ENCODE measurements at places on chromosomes 7 and 10.
A peak's percentile ranks its signal among the peaks of the same experiment; 100 is the strongest.

GRCh38 chr7:157375410-157375809, 38.6 kb downstream of the DNAJB6 start:
- no peak for DNase-seq

- DNase-seq, result no peak
Observed at GRCh38 chr10:75782463-75783248, 351.2 kb downstream of the LRMDA start.

DNA sequence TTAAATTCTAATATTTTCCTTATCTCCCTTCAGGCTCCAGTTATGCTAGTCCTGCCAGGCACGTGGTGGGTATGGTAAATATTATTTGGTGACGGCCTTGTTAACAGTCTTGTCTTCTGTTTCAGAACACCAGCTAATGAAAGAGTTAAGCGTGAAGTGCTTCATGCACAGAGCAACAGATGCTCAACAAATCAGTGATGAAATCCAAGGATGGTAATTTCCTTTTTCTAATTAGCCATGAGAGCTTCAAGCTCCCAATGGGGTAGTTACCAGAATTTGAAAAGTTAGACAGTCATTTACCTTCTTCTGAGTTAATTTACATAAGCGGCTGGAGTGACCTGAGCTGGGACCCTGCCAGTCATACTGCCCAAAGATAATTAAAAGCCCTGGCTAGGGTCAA, 1.9 kb upstream of the OTUD1 start:
- DNase-seq, result no peak

- no peak for DNase-seq
Observed at GRCh38 chr10:3764626-3765112, 20.3 kb downstream of the KLF6 start.

DNA sequence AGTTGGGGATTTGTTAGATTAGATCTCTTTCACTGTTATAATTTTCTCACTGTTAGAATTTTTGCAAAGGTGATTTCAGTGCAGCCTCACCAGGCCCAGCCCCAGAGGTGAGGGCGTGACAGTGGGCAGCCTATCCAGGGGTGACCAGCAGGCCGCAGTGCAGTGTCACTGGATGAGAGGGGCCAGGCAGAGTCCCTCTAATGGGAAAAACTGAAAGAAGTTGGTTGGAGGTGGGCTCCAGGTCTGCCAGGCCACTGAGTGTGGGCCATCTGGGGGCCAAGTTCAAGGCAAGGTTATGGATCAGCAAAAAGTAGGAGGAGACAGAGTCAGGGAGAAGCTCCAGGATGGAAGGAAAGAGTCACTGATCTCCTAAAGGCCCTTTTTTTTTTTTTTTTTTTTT, 90.5 kb upstream of the SDK1 start:
- DNase-seq, result no peak

- DNase-seq, result peak; percentile 62
Observed at GRCh38 chr10:21496343-21497176, 28.9 kb downstream of the SKIDA1 start.

DNA sequence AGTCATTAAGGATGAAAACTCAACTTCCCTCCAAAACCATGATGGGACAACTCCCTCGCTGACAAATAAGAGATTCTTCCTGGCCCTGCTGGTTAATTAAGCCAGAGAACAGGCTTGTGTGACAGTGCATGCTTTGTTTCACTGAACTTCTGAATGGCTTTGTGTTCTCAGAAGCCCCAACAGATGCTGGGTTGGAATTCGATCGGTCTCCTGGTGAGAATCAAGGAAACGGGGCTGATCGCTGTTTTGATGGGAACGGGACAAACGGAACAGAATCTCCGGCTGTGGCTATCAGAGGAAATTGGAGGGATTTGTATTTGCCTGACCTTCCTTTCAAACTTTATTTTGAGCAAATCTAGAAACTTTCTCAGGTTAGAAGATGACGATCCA, 145.0 kb downstream of the RNF216 start:
- no peak for DNase-seq

- DNase-seq, result no peak
Observed at GRCh38 chr7:129498021-129498420, 4.3 kb upstream of the SMKR1 start.

DNA sequence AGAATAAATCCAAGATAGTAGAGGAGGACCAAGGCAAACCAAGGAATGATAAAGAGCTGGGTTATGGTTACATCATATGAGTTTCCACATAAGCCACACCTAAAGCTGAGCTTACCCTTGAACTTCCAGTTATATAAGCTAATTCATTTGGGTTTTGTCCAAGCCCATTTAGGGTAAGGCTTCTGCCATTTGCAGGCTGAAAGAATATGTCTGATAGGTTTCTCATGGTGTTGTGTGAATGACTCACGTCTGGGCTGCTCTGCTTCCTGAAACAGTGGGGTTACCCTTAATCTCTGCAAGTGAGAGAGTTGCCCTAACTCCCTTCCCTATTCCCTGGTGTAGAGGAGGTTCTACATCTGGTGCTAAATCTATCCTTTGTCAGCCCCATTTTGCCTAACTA, 60.8 kb downstream of the PTTG1IP2 start:
- no peak for DNase-seq

DNA sequence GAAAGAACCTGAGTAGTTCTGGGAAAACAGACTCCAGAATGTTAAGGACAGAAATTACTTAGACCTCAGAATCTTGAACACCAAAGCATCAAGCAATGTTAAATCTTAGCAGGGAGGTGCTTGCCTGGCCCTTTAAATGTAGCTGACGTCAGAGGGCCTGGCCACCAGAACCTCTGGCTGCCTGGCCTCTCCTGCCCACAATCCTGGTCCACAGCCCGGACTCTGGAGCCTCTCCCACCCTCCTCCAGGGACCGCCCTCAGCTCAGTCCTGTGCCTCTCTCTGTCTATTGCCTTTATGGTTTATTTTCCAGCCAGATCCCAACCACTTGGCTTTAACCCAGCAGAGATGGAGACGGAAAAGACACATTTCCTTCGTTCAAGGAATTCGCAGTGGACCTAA, 42.2 kb upstream of the EGR2 start:
- no peak for DNase-seq

- DNase-seq, result peak; percentile 11
Observed at GRCh38 chr10:52740913-52741675, 31.5 kb downstream of the MBL2 start.

DNA sequence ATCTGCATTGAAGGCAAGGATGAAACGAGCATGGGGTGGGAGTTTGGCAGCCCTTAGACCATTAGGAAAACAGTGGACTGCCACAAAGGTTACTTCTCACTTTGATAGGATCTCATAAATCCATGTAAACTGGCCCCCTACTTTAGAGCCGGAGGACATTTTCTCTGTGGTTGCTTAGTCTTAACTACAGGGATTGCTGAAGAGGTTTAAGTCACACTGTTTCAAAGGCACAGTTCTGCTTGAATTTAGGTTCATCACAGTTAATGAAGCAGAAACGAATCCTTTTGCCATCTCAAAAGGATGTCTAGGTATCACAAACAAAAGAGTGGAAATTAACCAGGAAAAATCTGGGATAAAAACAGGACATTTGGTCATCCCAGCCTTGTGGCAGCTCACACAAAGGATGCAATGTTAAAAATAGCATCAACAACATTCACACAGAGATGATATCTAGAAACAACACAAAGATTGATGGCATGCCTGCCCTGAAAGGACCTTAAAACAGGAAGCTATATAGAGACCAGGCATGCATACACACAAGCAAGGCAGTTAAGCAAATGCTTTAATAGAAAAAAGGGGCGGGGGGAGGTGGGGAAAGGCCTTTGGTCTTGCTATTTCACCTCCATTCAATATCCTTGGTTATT, 74.0 kb downstream of the DOCK4 start:
- DNase-seq, result no peak

DNA sequence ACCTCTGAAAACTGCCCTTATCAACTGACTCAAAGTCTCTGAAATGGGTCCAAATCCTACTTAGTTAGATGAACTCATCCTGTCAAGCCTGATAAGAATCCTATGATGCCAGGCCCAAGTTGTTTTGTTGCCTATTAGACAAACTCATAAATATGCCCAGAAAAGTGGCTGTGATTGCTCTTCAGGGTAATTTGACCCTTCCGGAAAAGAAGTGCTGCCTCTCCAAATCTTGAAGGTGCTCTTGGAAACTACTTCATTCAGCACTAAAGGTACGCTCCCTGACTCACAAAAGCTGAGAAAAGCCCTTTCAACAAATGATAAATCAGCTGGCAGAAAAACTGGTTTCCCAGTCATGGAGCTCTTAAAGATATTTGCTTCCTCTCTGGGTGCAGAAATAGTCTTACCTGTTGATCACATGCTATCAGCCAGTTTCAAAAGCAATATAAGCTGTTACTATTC, 6.7 kb downstream of the IFIT5 start:
- no peak for DNase-seq

- DNase-seq, result no peak
Observed at GRCh38 chr7:69823151-69823744, 225.0 kb downstream of the AUTS2 start.

GRCh38 chr7:149209518-149210269, 14.3 kb downstream of the ZNF282 start:
- DNase-seq, result peak; percentile 39

DNA sequence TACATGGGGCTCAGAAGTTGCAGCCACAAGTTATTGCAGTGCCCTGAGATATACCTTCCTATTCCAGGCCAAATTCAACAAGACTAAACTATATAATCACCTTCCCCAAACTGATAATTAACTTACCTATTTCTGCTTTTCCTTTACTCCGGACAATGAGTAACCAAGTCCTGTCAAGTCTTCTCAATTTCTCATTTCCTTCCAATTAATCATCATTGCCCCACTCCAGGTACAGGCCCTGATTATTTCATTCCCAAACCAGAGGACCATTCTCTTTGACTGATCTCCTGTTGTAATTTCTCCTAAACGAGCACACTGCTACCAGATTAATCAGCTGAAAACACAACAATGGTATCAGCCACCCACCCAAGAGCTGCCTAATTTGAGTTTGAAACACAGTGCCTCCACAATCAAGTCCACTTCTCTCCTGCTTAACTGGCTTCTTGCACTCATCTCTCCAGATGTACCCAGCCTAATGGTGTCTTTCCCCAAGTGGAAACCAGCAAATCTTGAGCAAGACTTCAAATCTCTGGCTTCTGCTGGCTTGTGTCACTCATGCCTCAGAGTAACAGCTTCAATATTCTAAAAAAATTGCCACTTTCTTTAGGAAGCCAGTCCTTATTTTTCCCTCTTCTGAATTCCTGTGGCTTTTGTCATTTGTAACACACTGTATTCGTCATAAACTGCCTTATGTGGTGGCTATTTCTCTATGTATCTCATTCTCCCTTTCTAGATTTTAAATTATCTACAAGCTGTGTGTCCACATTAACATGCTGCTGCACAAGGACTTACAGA, 89.1 kb downstream of the CDK6 start:
- DNase-seq, result peak; percentile 68

- peak; percentile 34 for DNase-seq
Observed at GRCh38 chr7:121505021-121505420, 108.9 kb upstream of the FAM3C start.

GRCh38 chr10:125159932-125160855, at the start of gene CTBP2:
Gene CTBP2 (minus strand): TSS chr10:125160563.
- DNase-seq, result peak; percentile 55

DNA sequence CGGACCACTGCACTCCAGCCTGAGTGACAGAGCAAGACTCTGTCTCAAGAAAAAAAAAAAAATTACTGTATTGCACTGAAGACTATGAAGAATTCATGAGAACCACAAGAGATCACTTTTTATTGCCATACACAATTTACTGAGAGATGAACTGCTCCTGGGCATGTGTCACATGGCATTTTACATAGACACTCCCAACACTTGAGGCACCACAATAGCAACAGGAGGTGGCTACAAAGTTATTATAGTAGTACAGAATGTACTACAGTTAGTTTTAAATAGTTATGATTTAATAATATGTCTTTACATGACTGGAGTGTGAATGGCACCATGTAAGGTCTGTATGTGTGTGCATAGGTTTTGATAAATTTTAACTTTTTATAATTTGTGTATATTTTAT, 70.6 kb downstream of the KMT2E start:
- no peak for DNase-seq

DNA sequence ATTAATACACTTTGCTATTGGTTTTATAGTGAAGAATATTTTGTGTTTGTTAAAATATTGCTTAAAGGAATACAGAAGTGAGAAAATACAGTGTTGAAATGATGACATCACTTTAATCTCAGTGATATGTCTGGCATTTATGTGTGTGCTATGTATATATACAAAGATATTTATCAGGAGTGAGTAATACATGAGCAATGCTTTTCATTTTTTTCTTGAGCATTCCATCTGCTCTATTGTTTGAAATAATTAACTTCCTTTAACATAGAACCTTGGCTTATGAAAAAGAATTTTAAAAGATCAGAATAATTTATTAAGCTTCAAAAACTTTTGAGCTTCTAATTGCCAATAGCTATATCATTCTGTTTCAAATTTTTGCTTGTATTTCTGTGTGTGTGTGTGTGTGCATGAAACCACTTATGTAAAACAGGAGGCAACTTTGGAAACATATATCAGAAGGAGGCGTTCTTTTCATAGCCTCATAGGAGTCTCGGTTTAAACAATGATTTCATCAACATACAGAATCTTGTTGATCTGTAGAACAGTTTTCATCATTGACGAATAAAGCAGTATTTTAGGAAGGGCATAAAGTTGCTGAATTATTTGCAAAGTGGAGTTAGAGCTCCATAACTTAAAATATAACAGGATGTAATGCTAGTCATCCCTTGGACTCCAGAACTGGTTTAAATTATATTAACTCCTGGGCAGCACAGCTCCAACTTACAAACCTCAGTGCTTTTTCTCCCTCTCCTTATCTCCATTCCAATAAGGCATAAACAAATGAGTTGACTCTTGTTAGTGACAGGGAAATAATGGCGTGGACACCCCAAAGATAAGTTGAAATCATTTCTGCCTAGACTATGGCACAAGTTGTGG, 228.4 kb upstream of the DGKB start:
- no peak for DNase-seq

DNA sequence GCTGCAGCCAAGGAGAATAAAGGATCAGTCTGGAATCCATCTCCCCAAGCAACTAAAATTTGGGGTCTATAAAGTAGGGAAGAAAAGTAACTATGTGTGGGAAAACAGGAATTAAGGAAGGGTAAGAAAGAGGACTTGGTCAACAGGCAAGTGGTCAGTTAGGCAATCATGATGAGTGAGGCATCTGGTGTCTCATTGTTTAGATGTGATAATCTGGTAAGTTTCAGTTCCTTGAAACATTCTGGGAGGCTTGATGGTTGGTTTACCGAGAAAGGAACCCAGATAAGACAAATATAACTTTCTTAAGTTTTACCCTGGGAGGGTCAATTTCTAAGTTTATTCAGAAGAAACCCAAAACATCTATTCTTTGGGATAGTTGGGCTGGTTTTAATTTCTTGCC, 22.3 kb downstream of the HYAL4 start:
- no peak for DNase-seq

GRCh38 chr10:36606234-36606839, 519.1 kb upstream of the ANKRD30A start:
- no peak for DNase-seq

DNA sequence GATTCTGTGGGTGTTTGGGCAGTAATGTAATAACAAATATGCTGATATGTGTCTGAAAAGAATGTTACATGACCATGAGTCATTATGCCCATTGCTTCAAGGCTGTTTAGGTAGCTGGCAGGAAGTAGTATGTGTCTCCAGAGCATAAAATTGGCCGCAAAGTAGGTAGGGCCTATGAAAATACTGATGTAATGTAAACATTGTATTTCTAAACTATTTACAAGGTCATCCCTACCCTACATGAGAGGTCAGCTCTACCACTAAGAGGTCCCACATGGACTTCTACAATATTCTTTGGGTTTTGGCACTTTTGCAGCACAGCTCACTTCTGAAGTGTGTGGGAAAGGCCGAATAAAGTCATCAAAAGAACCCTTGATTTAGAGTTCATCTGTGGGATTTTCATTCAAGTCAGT, 301.9 kb downstream of the AHR start:
- DNase-seq, result peak; percentile 82

Data from SW 1271 (cell line).